ENCODE measurements at places on chromosomes 6 and 20.

DNA sequence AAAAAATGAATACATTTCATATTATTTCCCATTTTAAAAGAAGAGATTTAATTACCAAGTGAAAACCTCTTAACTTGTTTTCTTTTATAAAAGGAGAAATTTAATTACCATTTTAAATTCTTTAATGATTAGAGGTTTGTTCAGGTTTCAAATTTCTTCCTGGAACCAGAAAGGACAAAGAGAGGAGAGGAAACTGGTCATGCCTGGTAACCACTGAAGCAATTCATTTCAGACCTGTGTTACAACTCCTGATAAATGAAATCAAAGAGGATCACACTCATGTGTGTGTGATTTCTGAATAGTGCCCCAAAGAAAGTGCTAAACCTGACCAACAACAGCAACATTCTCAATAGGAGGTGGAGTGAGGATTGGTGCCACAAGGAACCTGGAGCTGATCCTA is 12.6 kb upstream of the SLPI start:
- no peak for DNase-seq

- no peak for DNase-seq
Measured at GRCh38 chr6:123226398-123226797, 230.4 kb downstream of the CLVS2 start.

- no peak for DNase-seq
Measured at GRCh38 chr20:50519036-50519762, 9.0 kb downstream of the PTPN1 start.

- DNase-seq = no peak
Measured at GRCh38 chr6:36826520-36827227, 12.6 kb downstream of the CPNE5 start.

DNA sequence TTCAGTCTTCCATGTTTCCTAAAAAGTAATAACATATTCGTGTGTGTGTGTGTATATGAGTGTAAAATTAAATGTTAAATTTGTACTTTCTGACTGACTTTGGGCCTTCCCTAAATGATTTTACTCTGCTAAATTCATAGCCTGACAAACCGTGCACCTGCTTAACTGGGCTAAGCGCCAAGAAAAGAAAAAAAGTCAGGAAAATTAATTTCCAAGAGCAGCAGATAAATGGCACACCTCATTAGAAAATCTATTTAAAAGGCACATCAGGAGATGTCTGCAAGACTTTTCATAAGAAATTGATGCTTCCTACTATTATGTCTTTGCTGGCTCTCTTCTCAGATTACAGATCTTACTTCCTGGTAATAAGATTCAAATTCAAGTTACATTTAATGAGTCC is 72.4 kb downstream of the TRDN start:
- DNase-seq = peak; percentile 81

- no peak for DNase-seq
Measured at GRCh38 chr6:11126876-11127275, 15.4 kb upstream of the ERVFRD-1 start.

- peak; percentile 40 for DNase-seq
Measured at GRCh38 chr6:118401325-118401975, 146.6 kb upstream of the PLN start.

GRCh38 chr6:148423601-148424270 is 81.1 kb downstream of the SASH1 start:
- peak; percentile 4 for DNase-seq

- no peak for DNase-seq
Measured at GRCh38 chr6:125529061-125529460, 220.4 kb upstream of the HEY2 start.

- no peak for DNase-seq
Measured at GRCh38 chr6:23823421-23823820, 302.6 kb upstream of the NRSN1 start.

GRCh38 chr6:88000713-88001112 is 46.9 kb upstream of the SPACA1 start:
- no peak for DNase-seq

DNA sequence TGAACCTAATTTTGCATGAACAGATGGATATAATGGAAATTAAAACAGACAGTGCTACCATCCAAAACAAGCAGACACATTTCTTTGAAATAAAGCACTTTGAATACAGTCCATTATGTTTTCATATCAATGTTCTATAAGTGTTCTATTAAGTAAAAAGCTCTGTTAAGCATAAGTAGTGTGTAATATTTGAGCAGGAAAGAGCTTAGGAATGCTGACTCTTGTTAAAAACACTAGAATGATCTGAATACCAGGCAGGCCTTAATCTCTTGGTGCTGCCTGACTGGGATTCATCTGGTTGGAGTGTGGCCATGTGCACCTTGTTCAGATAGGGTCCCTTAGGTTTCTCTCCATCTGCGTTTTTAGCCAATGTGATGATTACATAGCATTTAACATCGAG is 130.9 kb downstream of the KIF6 start:
- DNase-seq = no peak

DNA sequence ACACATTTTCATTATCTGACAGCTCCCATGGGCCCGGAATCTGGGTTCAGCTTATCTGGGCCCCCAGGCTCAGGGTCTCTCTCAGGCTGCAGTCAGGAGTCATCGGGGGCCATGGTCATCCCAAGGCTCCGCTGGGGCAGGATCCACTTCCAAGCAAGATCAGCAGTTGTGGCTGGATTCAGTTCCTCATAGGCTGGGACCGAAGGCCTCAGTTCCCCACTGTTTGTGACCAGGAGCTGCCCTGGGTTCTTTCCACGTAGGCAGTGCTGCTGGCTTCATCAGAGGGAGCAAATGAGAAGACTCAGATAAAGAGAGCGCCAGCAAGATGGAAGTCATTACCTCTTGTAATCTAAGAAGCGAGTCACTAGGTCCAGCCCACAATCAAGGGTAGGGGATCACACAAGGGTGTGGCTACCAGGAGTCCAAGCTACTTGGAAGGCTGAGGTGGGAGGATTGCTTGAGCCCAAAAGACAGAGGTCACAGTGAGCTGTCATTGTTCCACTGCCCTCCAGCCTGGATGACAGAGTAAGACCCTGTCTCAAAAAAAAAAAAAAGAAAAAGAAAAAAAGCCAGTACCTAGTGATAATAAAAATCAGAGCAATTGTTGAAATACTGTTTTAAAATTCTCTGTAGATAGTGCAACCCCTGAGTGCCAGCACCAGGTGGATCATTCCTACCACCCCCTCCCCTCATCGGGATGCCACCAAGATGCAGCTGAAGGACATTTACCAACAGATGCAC is 162.7 kb downstream of the NFATC2 start:
- no peak for DNase-seq

- DNase-seq = peak; percentile 54
Measured at GRCh38 chr6:83474309-83474708, 38.0 kb upstream of the PRSS35 start.

- no peak for DNase-seq
Measured at GRCh38 chr6:53915026-53915691, 120.4 kb downstream of the LRRC1 start.

DNA sequence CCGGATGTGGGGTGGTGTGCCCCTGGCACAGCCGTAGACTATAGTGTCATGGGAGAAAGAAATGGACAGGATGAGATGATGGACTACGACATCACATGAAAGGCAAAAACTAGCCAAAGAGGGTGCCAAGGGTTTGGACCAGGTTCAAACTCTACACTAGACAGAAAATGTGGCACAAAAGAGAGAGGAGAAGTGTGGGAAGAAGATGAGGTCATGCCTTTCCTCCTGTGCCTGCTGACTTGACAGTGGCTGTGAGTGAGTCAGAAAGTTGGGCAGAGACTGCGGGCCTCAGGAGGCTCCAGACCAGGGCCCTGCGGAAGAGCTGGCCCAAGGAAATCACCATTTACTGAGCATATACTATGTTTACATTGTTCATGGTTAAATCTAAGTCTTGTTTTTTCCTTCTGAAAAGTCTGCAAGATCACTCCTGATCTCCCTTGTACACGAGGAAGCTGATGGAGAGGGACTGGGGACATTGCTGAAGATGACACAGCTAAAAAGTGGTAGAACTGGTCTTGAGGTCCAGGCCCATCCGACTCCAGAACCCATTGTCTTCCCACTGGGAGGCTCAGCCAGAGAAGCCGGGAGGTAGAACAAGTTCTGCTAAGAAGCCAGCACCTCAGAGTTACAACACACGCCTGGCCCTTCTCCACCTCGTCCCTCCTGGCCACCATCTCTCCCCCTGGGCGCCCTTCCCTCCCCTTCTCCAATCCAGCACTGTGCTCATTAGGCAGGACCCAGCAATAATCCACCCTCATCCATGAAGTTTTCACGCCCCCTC is 35.6 kb downstream of the CNKSR3 start:
- no peak for DNase-seq

GRCh38 chr6:11028959-11029358 is 15.1 kb downstream of the ELOVL2 start:
- DNase-seq = no peak

GRCh38 chr6:108105571-108105970 is 31.0 kb upstream of the OSTM1 start:
- DNase-seq = no peak

- no peak for DNase-seq
Measured at GRCh38 chr6:41589636-41590622, 43.7 kb downstream of the FOXP4 start.

DNA sequence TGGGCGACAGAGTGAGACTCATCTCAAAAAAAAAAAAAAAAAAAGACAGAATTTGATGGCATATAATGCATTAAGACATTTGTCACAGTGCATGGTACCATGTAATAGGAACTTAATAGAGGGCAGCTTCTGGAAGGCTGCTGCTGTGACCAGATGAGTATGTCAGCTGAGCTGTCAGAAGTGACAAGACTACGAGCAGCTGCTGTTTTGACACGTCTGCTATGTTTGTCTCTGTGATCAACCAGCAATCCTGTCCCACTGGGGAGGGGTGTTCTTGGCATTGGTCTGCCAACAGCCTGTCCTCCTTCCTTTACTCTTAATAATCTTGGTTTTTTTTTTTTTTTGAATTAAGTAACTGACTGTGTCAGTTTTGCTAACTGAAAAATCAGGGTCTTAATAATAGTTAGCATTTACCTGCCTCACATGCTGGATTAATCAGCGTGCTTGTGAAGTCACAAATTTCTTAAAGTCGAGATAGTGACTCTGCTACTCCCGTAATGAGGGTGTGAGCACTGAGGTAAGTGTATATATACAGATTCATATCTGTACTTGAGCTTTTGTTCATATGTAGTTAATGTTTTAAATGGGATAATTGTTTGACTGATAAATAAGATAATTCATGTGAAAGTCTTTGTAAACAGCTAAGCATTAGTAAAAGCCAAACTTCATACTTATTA is 152.4 kb downstream of the BMP2 start:
- peak; percentile 27 for DNase-seq

GRCh38 chr20:53738039-53738944 is 144.7 kb upstream of the ZNF217 start:
- DNase-seq = peak; percentile 60

- DNase-seq = peak; percentile 37
Measured at GRCh38 chr20:23242104-23242503, 108.5 kb upstream of the NXT1 start.

- no peak for DNase-seq
Measured at GRCh38 chr20:4563031-4563430, 158.7 kb upstream of the PRND start.

GRCh38 chr20:47857569-47858464 is 72.5 kb upstream of the SULF2 start:
- peak; percentile 12 for DNase-seq

- no peak for DNase-seq
Measured at GRCh38 chr20:23081263-23081819, 4.8 kb downstream of the CD93 start.

DNA sequence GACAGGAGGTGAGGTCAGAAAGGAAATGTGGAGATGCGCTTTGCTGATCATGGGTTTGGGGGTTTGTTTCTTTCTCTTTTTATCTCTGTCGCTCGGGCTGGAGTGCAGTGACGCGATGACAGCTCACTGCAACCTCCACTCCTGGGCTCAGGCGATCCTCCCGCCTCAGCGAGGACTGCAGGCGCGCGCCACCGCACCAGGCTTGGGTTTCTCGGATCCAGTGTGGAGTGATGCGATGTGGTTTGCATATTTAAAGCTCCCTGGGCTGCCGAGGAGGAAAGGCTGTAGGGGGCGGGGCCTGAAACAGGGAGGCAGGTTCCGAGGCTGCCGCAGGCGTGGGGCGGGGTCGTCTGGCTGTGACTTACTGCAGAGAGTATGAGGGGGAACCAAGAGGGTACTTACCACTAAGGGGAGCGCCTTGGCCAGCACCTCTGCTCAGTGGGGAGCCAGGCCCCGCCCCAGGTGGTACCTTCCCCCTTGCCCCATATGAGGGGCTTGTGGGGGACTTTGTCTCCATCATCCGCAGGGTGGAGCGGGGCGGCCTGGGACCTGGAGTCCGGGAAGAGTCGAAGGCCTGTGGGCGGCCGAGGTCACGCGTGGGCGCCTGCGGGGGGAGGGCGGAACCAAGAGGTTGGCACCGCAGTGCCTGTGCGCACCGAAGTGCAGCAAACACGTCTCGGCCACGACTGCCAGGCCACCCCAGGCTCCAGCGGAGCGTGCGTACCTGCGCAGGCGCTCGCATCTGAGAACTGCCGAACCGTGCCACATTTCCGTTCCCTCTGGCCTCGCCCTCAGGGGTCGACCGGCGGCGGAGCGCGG is 12.7 kb upstream of the BAK1 start:
- no peak for DNase-seq

GRCh38 chr20:1867495-1868260 is 27.5 kb upstream of the SIRPA start:
- DNase-seq = peak; percentile 40

GRCh38 chr6:83511266-83511665 is 1.1 kb upstream of the PRSS35 start:
- DNase-seq = no peak

- no peak for DNase-seq
Measured at GRCh38 chr6:71079677-71080076, 122.8 kb upstream of the B3GAT2 start.

DNA sequence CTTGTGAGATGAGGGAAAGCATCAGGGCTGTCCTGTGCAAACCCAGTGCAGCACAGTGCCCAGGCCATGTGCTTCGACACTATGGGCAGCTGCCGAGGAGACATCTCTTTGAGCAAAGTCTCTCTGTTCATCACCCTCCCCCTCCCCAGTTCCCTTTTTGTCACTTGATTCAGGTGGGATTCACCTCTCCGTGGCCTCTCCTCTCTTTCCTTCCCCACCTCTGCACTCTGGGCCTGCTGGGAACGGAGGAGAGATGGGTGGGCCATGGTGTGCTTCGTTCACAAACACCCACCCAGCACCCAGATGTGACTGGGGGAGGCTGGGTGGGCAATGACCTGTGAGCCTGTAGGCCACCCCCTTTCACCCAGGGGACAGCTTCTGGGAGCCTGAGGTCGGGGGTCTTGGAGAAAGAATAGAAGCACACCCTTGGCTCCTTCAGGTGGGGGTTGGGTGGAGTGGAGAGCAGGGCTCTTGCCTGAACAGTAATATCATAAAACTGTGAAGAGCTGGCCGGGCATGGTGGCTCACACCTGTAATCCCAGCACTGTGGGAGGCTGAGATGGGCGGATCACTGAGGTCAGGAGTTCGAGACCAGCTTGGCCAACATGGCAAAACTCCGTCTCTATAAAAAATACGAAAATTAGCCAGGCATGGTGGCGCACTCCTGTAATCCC is 33.5 kb upstream of the DLGAP4 start:
- no peak for DNase-seq

- DNase-seq = peak; percentile 61
Measured at GRCh38 chr20:19952392-19952791, 64.8 kb upstream of the NAA20 start.

All from NCI-H1417 (cell line).